GM12878 (cell line): ENCODE measurements at places on chromosomes 2 and 18. TPM values are rescaled to one million over a fixed set of nuclear protein-coding genes. Genes with fewer than 3 reads are reported as not detected.

DNA sequence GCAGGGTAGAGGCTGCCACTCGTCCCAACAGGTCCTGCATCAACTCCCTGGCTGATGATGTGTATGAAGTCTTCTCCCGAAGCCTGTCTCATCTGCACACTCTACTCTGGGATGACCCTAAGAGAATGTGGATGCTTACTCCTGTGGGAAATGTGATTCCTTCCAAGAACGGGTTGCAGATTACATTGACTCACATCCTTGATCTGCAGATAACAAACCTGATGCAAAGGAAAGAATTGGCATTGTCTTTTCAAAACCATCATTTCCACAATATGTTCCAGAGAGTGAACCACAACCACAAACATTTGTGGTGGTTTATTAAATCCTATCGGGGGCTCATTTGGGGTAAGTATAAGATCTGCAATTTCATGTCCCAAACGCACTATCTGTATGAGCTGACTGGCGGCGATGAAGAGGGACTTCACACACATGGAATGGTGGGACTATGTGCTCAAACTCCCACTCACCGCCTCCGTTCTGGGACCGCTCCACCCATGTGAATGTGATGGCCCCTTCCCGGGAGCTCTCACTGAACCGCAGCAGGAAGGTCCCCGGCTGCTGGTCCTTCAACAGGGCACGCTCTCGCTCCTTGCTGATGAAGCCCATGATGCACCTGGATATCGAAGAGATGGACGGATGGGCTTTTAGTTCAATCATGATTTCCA lies 35.5 kb downstream of the STAT1 start:
- no peak overlapping the region for H3K27ac ChIP-seq
- no peaks in the 10 kb centered on the region for H3K4me1 ChIP-seq
- H3K4me3 ChIP-seq = no peak overlapping the region
- peaks cover 92% of the 10 kb centered on the region for H3K36me3 ChIP-seq
- DNase-seq = no peak

- no peaks in the 10 kb centered on the region for H3K4me1 ChIP-seq
- H3K27ac ChIP-seq = no peak overlapping the region
- no peak overlapping the region for H3K4me3 ChIP-seq
These were observed 192.6 kb upstream of the HDAC4 start for GRCh38 chr2:239593455-239593854.

DNA sequence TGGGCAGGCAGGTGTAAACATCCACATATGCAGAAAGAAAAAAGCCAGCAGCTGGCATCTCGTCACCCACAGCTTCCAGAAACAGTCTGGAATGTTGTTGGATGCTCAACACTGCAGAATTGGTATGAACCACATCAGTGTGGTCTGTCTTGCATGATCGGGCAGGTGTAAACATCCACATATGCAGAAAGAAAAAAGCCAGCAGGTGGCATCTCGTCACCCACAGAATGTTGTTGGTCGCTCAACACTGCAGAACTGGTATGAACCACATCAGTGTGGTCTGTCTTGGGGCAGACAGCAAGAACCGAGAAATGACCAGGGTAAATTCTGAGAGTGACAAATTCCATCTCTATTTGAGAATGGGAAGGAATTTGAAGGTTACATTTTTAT lies 39.6 kb downstream of the DOCK10 start:
- peak; percentile 63 for DNase-seq
- H3K27ac ChIP-seq = no peak overlapping the region
- peaks cover 13% of the 10 kb centered on the region; the same call in 1 of the 2 replicates for H3K4me1 ChIP-seq
- no peak overlapping the region for H3K4me3 ChIP-seq
- H3K36me3 ChIP-seq = no peaks in the 10 kb centered on the region; the same call in 1 of the 2 replicates

DNA sequence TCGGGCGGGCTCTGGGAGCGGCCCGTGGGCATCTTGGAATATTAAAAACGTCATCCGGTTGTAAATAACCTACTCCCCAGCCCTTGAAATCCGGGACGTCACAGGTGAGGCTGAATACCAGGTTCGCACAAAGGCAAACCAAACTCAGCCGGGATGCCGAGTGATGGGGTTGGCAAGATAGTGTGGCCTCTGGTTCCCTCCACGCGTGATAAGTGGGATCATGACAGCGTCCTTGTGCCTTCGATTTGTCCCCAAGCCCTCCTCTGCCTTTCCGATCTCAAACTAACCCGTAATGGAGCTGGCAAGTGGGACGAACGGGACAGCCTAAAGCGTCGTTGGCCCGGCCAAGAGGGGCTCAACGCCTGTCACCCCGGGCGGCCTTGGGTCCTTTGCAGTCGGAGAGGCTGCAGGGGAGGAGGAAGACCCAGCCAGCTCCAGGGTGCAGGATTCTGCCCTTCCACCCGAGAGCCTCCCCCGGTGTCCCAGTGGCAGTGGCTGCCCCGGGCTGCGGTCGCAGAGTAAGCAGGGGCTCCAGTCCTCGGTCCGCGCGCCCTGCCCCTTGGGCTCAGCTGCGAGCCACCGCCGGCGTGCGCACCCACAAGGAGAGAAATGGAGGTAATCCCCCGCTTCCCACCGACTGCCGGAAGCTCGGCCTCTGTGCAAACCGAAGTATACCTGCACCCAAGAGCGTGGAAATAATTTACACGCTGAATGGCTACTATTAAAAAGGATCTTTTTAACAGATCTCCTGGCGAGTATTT lies 13.4 kb upstream of the PAX3 start:
- H3K4me3 ChIP-seq = no peak overlapping the region
- peaks cover 40% of the 10 kb centered on the region for H3K27me3 ChIP-seq
- no peaks in the 10 kb centered on the region for H3K4me1 ChIP-seq
- H3K27ac ChIP-seq = no peak overlapping the region
- H3K36me3 ChIP-seq = no peaks in the 10 kb centered on the region; the same call in 1 of the 2 replicates

GRCh38 chr18:61589724-61590065 lies 256.5 kb downstream of the CDH20 start:
- H3K4me1 ChIP-seq = no peaks in the 10 kb centered on the region
- H3K27ac ChIP-seq = no peak overlapping the region
- DNase-seq = no peak
- H3K36me3 ChIP-seq = no peaks in the 10 kb centered on the region
- H3K27me3 ChIP-seq = no peaks in the 10 kb centered on the region

GPR45 gene
- not detected in 2 replicates for total RNA-seq

ANKRD30BL gene
- 0.05 TPM in 1 of 2 replicates, not detected in the other for total RNA-seq

GRCh38 chr2:23592898-23593751 lies 208.1 kb downstream of the KLHL29 start:
- no peak overlapping the region for H3K27ac ChIP-seq
- no peaks in the 10 kb centered on the region for H3K27me3 ChIP-seq
- no peak for DNase-seq

DNA sequence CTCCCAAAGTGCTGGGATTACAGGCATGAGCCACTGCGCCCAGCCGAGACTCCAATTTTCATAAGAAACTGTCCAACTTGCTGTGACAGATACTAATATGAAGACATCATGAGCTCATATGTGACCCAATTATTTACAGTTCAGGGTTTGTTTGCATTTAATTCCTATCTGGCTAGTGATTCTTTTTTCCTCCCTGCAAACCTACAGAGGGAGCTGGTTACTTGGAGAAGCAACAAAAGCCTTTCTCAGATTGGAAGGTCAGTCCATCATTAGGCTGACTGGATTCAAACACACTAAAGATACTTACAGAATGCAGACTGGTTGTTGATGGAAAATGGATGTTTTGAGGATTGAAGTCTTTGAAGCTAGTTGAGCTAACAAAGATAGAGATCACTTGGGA lies 176.4 kb downstream of the ANKRD44 start:
- no peaks in the 10 kb centered on the region for H3K27me3 ChIP-seq
- peaks cover 7% of the 10 kb centered on the region for H3K36me3 ChIP-seq
- H3K4me1 ChIP-seq = peaks cover 43% of the 10 kb centered on the region
- H3K4me3 ChIP-seq = no peak overlapping the region
- DNase-seq = no peak

DNA sequence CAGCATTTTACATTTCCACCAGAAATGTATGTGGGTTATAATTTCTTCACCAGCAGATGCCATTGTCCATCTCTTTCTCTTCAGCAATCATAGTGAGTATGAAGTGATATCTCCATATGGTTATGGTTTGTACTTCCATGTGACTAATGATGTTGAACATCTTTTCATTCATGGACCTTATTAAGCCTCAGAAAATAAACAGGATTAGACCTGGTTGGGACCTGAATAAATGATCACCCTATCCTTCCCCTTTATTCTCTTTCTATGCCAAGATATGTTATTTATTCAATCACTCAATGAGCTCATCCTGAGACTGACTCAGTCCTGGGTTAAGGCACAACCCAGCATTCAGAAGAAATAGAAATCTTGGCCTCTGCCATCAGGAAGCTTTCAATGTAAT lies 86.6 kb downstream of the ANTXR1 start:
- no peak for DNase-seq
- no peaks in the 10 kb centered on the region for H3K4me1 ChIP-seq
- H3K27me3 ChIP-seq = no peaks in the 10 kb centered on the region
- no peak overlapping the region for H3K27ac ChIP-seq

- H3K4me3 ChIP-seq = no peak overlapping the region
- H3K27me3 ChIP-seq = no peaks in the 10 kb centered on the region
- H3K36me3 ChIP-seq = no peaks in the 10 kb centered on the region
- H3K4me1 ChIP-seq = peaks cover 13% of the 10 kb centered on the region
These were observed 66.1 kb downstream of the NAB1 start for GRCh38 chr2:190714958-190715357.

GRCh38 chr2:143029141-143029540 lies 100.1 kb upstream of the ARHGAP15 start:
- H3K4me3 ChIP-seq = no peak overlapping the region
- no peak for DNase-seq
- no peaks in the 10 kb centered on the region for H3K36me3 ChIP-seq
- no peaks in the 10 kb centered on the region for H3K4me1 ChIP-seq
- no peaks in the 10 kb centered on the region for H3K27me3 ChIP-seq

DNA sequence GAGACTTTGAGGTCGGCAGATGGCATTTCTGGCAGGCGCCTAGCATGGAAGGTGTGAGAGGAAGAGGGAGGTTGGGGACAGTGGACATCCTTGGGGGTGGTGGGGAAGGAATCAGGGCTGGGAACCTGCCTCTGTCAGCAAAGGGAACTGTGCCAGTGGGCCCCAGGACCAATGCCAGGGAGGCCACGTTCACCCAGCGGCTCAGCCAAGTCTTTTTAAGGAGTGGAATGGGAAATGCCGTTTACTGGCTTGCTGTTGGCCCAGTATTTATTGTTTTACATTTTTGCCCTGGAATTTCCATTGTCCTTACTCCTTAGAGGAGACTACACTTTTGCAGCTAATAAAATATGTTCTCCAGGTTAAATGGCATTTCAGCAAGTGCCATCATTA lies 135.2 kb downstream of the MCFD2 start:
- H3K27ac ChIP-seq = no peak overlapping the region
- no peaks in the 10 kb centered on the region; the same call in 1 of the 2 replicates for H3K27me3 ChIP-seq
- no peaks in the 10 kb centered on the region for H3K4me1 ChIP-seq
- no peak for DNase-seq
- H3K4me3 ChIP-seq = no peak overlapping the region
- H3K36me3 ChIP-seq = no peaks in the 10 kb centered on the region

GRCh38 chr2:11456251-11456650 lies 9.7 kb downstream of the E2F6 start:
- H3K27me3 ChIP-seq = no peaks in the 10 kb centered on the region
- no peak overlapping the region for H3K4me3 ChIP-seq

PLEKHH2 gene
- not detected in 2 replicates for total RNA-seq

DNA sequence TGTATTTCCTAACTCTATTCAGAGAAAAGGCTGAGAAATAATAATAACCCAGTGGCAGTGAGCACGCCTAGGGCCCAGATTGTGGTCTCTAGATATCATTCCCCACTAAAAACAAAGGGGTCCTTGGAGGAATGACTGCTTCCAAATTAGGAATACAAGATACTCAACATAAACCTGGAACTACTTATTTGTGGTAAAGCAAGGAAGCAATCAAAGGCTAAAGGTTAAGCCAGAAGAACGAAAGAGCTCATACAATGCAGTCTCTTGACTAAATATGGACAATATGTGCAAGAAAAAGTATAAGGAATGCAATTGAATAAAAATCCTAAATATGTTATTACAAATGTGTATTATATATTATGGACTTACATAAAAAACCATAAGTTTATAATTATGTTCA lies 253.5 kb upstream of the NRP2 start:
- DNase-seq = no peak
- H3K4me1 ChIP-seq = no peaks in the 10 kb centered on the region
- H3K36me3 ChIP-seq = no peaks in the 10 kb centered on the region
- no peak overlapping the region for H3K4me3 ChIP-seq

DAW1 gene
- not detected in 2 replicates for total RNA-seq
